ENCODE measurements at places on chromosomes 4 and X. TPM values are rescaled to one million over a fixed set of nuclear protein-coding genes. Genes with fewer than 3 reads are reported as not detected.

The ANXA10 gene
- polyA plus RNA-seq = not detected

The ASB9 gene
- 0.63 TPM for polyA plus RNA-seq

The PAK3 gene
- polyA plus RNA-seq = not detected

The RASSF6 gene
- polyA plus RNA-seq = not detected

The SMIM10L2A gene
- polyA plus RNA-seq = not detected

The SPINK2 gene
- not detected for polyA plus RNA-seq

DNA sequence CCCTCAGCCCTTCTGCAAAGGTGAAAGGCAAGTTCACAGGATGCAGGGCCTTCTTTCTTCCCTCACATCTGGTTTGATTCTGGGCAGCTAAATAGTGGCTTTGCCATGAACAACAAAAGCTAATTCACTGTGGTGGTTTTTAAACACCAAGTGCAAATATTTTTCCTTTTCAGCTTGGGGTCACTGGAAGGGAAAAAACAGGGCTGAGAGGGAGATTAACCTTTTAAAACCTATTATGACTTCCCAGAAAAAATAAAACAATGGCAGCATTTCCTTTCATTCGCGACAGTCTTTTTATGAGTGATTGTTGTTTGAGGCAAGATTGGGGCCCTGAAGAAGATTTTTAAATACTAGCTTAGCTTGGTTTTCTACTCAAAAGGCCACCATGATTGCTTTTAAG, 103.7 kb upstream of the SCML1 start:
- no peak overlapping the region for H3K4me3 ChIP-seq
- DNase-seq = no peak
- no peaks in the 10 kb centered on the region for H3K27me3 ChIP-seq
- H3K4me1 ChIP-seq = no peaks in the 10 kb centered on the region
- H3K27ac ChIP-seq = no peak overlapping the region

DNA sequence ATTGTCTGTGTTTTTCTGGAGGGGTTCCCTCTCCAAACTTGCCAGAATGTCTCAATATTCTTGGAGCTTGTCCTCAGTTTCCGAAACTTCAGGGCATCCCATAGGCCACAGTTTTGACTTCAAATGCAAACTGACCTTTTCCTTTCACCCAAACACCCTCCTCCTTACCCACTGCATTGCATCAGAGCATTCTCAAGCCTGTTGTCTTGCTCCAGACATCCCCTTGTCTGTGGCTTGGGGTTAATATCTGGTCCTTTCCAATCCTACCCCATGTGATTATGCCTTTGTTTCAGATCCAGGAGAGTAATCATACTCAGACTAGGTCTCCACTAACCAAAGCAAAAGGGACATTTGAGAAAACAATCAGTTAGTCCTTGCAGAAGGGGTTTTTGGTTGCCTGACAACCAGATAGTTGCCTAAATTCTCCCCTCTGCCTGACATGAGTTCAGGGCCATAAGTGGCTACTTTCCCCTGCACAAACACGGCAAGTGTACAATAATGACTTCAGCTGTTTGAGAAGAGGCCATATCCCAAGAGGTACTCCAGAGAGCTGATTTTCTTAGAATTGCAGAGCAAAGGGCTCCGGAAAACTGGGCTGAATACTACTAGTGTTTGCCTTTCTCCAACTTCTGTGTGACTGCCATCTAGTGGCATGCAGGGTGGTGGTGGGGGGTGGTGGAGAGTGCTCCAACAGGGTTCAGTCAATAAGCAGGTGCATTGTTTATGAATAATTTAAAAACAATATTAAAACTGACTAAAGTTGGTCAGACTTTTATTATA, 130.2 kb downstream of the CHRDL1 start:
- no peak overlapping the region for H3K4me3 ChIP-seq
- no peak overlapping the region for H3K27ac ChIP-seq
- no peak for DNase-seq
- H3K36me3 ChIP-seq = no peaks in the 10 kb centered on the region

GRCh38 chrX:56343664-56344063, 111.5 kb downstream of the KLF8 start:
- no peaks in the 10 kb centered on the region for H3K27me3 ChIP-seq
- no peak overlapping the region for H3K27ac ChIP-seq
- no peaks in the 10 kb centered on the region for H3K36me3 ChIP-seq
- DNase-seq = no peak
- H3K4me1 ChIP-seq = no peaks in the 10 kb centered on the region

- no peak for DNase-seq
- H3K27ac ChIP-seq = no peak overlapping the region
- no peaks in the 10 kb centered on the region for H3K36me3 ChIP-seq
- peaks cover 4% of the 10 kb centered on the region for H3K4me1 ChIP-seq
- no peaks in the 10 kb centered on the region for H3K27me3 ChIP-seq
Measured at GRCh38 chr4:123364906-123365305, 31.7 kb upstream of the SPRY1 start.

- H3K4me1 ChIP-seq = no peaks in the 10 kb centered on the region
- no peak for DNase-seq
- no peaks in the 10 kb centered on the region for H3K27me3 ChIP-seq
- H3K27ac ChIP-seq = no peak overlapping the region
Measured at GRCh38 chrX:71599965-71600364, 18.3 kb downstream of the CXCR3 start.

DNA sequence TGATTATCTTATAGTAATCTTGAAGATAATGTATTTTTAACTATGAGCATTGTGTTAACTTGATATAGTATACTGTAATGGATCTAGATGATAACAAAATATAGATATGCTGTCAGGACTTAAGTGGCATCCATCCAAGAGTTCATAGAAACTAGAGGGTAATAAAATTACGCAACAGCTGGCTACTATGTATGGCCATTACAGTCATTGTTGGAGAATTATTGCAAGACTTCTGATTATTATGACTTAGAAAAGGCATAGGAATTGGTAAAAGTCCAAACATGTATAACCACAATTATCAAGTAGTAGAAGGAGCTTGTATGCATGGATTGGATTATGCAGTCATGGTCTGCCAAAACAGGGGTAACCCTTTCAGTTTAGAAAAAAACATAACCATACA, 9.5 kb downstream of the OGT start:
- H3K27me3 ChIP-seq = no peaks in the 10 kb centered on the region
- H3K4me1 ChIP-seq = peaks cover 53% of the 10 kb centered on the region
- peak overlapping the region; percentile 68 for H3K27ac ChIP-seq
- peak; percentile 12 for DNase-seq
- peaks cover 35% of the 10 kb centered on the region for H3K36me3 ChIP-seq

DNA sequence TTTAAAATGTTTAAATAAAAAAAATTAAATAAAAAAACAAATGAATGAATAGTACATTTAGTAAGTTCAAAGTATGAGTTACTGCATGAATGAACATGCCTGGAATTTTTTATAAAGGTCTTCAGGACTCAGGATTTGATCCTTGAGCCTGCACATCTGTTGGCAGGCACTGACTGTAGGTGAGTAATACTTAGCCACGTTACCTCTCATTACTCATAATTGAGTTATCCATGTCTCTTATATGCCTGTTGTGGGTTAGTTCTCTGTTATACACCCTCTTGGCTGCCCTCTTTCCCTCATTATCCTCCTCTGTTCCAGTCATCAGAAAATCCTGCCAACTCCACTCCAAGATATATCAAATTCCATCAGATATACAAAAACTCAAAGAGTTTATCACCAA, 276.0 kb downstream of the FBXW7 start:
- H3K4me3 ChIP-seq = no peak overlapping the region
- H3K4me1 ChIP-seq = peaks cover 10% of the 10 kb centered on the region
- no peak for DNase-seq
- no peaks in the 10 kb centered on the region for H3K27me3 ChIP-seq

DNA sequence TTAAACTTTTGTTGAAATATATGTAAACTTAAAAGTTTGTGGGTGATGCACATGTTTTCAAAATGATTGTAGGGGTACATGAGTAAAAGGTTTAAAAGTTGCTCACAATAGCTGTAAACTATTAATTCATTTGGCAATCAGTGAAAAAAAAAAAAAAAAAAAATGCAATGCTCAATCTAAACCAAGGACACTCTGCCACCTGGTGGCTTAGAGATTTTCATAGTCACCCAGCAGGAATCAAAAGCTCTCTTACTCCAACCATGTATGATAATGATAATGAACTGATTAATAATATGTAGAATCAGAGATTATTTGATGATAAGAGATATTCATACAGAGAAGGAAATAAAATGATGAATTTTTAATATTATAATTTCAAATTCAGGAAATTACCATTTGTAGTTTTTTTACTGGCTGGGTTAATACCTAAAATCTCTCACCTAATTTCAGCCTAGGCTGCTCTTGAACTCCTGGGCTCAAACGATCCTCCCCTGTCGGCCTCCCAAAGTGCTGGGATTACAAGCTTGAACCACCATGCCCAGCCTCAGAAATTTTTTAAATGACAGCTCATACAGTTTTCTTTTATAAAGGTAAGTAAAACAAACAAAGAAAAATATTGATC, 46.9 kb upstream of the SLC25A4 start:
- H3K27ac ChIP-seq = no peak overlapping the region
- H3K36me3 ChIP-seq = no peaks in the 10 kb centered on the region
- H3K27me3 ChIP-seq = no peaks in the 10 kb centered on the region

DNA sequence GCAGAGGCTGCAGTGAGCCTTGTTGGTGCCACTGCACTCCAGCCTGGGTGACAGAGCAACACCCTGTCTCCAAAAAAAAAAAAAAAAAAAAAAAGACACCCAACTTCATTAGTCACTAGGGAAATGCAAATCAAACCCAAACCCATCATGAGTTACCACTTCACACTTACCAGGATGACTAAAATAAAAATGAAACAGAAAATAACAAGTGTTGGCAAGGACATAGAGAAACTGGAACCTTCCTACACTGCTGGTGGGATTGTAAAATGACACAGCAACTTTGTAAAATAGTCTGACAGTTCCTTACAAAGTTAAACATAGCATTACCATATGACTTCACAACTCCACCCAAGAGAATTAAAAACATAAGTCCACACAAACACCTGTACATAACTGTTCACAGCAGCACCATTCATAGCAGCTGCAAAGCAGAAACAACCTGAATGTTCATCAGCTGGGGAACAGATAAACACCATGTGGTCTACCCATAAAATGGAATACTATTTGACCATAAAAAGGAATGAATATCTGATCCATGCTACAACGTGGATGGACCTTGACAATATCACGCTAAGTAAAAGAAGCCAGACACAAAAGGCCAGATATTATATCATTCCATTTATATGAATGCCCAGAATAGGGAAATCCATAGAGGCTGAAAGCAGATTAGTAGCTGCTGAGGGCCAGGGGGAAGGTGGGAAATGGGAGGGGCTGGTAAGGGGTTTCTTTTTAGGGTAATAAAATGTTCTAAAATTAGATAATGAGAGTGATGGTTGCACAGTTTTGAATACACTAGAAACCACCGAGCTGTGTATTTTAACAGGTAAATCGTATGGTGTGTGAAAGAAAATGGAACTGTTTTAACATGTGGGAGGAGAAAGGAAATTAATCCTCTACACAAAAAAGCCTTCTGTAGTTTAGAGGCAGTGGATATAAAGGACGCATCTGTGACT, 18.3 kb downstream of the CD99L2 start:
- no peaks in the 10 kb centered on the region for H3K27me3 ChIP-seq
- H3K27ac ChIP-seq = no peak overlapping the region
- H3K4me3 ChIP-seq = no peak overlapping the region
- H3K4me1 ChIP-seq = no peaks in the 10 kb centered on the region

DNA sequence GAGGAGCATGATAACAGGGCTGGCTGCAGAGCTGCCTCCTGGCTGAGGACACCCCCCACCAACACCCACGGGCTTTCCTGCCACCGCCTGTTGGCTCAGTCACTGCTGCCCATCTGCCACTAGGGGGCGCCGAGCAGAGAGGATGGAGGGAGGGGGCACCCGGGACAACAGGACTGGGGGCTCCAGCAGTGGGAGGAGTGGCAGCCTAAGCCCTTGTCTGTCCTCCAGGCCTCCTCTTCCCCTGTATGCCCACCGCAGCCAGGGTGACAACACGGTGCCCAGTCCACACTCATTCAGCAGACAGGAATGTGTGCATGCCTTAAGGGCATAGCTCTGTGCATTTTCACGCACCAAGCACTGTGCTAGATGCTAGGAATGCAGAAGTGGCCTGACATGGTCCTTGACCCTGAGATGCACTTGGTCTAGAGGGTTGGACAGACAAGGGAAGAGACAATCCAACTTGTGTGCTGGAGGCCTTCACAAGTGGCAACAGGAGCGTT, 149.9 kb downstream of the AMMECR1 start:
- H3K27me3 ChIP-seq = no peaks in the 10 kb centered on the region
- H3K4me1 ChIP-seq = no peaks in the 10 kb centered on the region
- DNase-seq = no peak
- no peak overlapping the region for H3K4me3 ChIP-seq
- no peak overlapping the region for H3K27ac ChIP-seq

DNA sequence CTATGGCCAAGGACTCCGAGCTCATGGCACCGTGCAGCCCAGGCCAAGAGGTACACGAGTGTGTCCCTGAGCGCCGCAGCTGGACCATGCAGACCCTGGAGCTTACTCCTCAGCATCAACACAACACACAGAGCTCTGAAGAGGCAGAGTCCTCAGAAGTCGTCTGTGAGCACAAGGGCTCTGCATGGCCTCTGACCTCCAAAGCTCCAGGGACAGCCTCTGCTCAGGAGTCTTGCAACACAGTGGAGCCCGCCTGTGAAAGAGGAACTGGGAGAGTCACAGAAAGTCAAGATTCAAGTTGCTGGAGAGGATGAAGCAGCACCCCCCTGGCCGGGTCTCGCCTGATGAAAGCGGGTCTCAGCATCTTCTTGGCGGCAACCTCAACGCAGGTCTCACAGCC, 2.9 kb downstream of the LRPAP1 start:
- peaks cover 46% of the 10 kb centered on the region for H3K4me1 ChIP-seq
- H3K4me3 ChIP-seq = no peak overlapping the region
- H3K27ac ChIP-seq = peak overlapping the region; percentile 60
- no peaks in the 10 kb centered on the region for H3K27me3 ChIP-seq
- DNase-seq = peak; percentile 78

GRCh38 chr4:168221301-168221700, 97.3 kb downstream of the DDX60 start:
- no peaks in the 10 kb centered on the region for H3K27me3 ChIP-seq
- peaks cover 65% of the 10 kb centered on the region for H3K36me3 ChIP-seq

DNA sequence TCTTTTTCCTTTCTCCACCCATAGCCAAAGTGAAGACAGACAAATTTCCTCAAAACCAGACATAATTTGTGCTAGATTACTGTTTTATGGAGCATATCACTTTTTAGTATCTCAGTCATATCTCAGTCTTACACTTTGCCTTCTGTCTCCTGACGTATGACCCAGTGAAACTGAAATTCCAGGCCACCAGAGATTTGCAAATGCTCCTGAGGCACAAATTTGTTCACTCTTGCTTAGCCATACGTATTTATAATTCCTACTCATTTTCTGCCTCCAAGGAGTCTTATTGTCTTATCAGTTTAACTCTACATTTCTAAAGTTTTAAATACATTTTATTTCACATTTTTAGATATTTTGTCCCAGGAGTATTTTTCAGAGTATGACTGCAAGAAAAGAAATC, 10.0 kb downstream of the TMEM156 start:
- no peaks in the 10 kb centered on the region for H3K27me3 ChIP-seq
- no peak overlapping the region for H3K4me3 ChIP-seq
- H3K27ac ChIP-seq = no peak overlapping the region
- H3K4me1 ChIP-seq = peaks cover 16% of the 10 kb centered on the region

Data from CD14-positive monocyte (primary cell).